ENCODE measurements at places on chromosomes 4 and X.

DNA sequence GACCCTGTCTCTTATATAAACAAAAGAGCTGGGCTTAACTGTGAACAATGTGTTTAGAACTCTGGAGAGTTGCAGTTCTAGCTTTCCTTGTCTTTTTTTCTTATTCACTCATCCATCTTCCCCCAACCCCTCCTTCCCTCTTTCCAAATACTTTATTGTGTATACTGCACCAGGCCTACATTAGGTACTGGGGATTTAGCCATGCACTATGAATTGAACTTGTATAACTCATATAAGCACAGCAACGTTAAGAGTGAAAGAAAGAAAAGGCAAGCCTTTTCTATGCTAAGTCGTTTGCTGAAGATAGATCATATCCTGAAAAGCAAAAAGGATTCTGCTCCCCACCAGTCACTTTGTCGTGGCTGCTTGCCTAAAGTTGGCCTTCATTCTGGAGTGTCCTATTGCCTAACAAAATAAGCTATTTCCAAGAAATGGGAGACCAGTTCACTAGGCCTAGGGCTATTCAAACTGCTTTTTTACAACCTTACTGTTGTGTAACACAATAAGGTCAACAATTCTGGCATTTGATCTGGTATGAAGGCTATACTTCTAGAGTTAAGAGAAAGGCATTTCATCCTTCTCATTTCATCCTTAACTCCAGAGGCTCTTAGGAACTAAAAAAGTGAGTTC is 32.2 kb downstream of the CCNI start:
- no peak for DNase-seq

- DNase-seq = no peak
Measured at GRCh38 chr4:118810991-118811764, 24.7 kb downstream of the SEC24D start.

DNA sequence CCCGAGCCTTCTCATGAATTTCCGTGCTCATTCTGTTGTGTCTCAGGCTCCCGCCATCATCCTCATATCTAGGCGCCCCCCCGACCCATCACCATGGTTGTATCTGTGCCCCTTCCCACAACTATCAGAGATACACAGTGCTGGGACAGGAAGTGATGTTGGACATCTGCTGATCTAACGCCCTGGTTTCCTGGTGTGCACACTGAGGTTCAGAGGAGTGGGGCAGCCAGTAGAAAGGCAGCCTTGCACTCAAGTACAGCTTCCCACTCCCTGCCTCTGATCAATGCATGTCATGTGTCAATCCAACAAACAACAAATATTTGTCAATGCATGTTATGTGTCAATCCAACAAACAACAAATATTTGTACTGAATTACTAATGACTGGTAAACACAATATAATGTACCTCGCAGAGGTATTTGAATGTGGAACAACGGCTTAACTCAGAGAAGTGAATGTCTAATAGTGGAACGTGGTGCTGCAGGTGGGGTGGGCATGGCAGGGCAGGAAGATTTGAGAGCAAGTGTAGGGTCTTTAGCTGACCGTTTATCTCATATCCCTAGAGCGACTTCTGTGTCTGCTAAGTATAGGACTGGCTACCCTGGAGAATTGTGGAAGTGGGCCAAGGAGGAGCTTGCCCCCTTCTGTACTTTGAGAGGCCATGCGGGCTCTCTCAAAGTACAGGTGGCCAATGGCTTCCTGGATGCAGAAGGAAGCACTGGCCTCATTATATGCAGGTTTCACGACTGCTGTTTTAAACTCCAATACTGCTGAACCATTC is 10.3 kb upstream of the SEL1L3 start:
- no peak for DNase-seq

- DNase-seq = no peak
Measured at GRCh38 chr4:161929956-161930355, 233.8 kb downstream of the FSTL5 start.

GRCh38 chrX:107674480-107675364 is 46.4 kb downstream of the PRPS1 start:
- DNase-seq = peak; percentile 76

- DNase-seq = no peak
Measured at GRCh38 chrX:112857478-112857878, 16.8 kb upstream of the AMOT start.

DNA sequence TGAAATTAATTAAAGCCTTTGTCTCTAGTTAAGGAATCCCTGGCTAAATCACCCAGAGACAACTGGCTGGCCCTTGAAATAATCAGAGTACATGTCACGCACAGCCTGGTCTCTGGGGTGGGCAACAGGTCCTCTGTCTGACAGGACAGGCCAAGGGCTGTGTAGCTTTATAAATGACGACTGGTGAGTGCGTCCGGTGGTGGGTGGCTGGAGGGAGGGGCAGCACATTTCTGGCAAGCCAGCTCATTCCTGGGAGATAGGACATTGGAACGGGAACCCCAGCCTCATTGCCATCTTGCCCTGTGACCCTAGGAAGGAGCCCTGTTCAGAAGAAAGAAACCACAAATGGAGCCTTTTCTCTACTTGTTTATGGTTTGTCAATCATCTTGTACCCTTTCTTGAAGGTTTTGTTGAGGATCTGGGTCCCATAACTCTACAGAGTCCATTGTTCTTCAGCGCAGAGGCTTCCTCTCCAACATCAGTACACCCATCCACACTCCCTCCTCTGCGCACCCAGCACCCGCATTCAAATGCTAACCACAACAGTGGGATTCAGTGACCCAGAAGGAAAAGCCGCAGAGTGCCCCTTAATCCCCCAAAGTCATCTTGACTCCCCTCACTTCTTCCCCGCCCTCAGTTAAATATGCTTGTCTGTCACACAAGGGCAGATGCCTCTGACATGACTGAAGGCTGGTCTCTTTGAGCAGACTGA is 368.1 kb downstream of the UNC5C start:
- DNase-seq = no peak

DNA sequence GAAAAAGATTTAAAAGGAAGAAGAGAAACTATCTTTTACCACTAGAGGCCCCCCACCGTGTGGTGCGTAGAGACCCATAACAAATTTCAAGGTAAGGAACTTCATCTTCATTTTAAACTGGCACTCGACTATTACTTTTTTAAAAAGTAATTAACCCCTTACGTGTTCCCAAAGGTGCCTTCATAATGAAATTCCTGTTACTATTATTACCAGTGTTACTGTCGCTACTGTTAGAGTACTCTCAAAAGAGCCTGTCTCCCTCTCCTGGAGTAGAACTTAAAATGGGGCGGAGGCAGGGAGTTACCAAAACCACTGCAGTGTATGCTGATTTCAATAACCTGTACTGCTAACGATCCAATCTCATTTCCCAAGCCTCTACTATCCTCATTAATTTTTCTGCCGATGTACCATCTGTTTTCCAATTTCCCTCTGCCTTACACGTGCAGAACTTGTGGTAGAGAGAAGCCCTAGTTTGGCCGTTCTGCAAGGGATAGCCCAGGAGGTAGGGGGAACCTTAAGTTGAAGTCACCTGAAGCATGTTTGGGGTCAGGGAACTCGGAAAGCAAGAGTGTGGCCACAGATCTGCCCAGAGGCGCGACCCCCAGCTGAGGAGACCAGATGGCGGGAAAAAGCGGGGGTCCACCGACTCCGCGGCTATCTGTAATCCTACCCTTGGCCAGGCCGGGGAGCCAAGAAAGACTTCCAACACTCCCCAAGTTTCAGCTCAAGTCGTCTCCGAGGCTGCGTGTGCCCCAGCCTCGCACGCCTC is 720 bp upstream of the STK26 start:
- no peak for DNase-seq

DNA sequence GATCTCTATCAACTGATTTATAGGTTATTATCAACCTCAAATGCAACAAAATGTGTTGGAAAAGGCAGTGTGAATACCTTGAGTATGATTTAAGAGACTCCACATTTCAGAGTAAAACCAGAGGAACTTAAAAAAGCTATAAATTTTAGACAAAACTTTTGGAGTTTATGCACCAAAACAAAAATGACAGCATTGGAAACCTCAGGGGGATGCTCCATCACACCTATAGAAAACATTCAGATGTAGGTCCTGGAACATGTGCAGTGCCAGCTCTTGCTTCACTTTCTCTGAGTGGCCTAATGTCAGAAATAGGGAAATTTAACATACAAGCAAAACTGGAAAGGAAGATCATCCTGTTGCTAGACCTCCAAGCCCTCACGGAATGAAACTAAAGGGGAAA is 5.8 kb upstream of the VEGFC start:
- DNase-seq = no peak

DNA sequence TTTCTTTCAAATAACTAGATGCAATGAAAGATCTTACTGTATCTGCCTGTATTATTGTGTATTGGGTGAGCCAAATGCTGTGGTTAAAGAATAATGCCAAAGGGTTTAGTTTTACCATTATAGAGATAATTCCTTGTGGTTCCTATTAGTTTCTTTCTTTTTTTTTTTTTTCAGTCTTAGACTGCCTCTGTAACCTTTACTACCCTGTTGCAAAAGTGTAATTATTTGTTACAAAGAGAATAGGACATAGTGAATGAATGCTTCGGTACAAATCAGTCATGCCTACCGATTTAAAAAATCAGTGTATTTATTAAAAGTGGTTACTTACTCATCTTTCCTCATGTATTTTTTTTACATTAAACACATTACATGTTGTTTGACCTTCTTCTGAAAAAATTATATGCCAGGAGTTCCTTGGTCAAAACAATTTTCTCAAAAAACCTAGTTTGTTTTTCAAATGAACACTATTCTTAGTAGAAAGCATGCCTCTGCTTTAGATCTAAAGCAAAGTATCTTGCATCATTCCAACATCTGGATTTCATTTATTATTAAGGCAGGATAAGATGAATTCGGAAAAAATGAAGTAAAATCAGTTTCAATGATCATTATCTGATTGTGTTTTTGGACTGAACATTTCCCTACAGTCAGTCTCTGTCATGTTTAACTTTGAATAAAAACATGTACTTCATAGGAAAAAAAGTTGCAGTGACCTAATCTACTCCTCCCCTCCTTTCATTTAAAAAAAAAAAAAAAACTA is 21.2 kb upstream of the SYNPO2 start:
- DNase-seq = no peak

- DNase-seq = no peak
Measured at GRCh38 chr4:119068529-119068962, 67.1 kb upstream of the MYOZ2 start.

DNA sequence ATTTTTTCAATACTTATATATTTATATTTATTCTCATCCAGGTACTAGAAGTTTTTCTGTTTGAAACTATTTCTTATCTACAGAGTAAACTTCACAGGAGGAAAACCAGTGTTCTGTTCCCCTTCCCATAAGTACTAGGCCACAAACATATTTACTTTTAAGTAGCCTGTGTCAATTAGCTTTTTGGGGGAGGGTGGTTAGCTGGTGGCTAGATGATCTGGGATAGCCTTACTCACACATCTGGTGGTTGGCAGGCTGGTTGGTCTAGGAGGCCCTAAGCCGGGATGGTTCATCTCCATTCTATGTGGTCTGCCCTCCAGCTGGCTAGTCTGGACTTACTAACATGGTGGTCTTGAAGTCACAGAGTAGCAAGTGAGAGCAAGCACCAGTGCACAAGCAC is 6.2 kb downstream of the JADE3 start:
- no peak for DNase-seq

GRCh38 chr4:158176776-158177175 is 4.0 kb upstream of the GASK1B start:
- DNase-seq = no peak

- no peak for DNase-seq
Measured at GRCh38 chrX:46311581-46312120, 233.6 kb downstream of the ZNF674 start.

- no peak for DNase-seq
Measured at GRCh38 chr4:140993370-140993769, 139.9 kb downstream of the RNF150 start.

DNA sequence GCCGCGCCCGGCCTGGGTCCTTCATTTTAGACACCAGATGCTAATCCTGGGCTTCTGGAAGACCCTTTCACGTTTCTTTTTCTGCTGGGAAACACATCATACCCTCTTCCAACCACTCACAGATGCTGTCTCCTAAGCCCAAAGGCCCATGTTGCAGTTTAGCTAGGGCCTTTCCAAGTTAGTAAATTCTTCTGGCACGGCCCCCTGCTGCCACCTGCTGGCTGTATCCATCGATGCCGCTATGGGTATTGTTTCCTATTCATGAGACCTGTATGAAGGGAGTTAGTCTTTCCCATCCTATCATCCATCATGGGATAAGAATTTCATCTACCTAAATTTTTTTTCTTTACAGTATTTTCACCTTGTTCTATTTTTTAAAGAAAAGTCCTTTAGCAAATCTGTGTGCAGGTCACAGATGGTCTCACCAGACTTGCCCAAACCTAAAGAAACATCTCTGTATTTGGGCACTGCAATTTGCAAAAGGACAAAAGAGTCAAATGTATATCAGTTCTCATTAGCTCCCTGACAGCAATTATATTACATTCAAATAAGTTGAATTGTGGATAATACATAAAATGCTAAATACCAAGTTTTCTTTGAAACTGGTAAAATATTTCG is 37.8 kb upstream of the SLC9A7 start:
- peak; percentile 81 for DNase-seq

- DNase-seq = no peak
Measured at GRCh38 chr4:90621080-90621479, 493.9 kb downstream of the CCSER1 start.

GRCh38 chr4:40186665-40187014 is 10.2 kb upstream of the RHOH start:
- DNase-seq = no peak

DNA sequence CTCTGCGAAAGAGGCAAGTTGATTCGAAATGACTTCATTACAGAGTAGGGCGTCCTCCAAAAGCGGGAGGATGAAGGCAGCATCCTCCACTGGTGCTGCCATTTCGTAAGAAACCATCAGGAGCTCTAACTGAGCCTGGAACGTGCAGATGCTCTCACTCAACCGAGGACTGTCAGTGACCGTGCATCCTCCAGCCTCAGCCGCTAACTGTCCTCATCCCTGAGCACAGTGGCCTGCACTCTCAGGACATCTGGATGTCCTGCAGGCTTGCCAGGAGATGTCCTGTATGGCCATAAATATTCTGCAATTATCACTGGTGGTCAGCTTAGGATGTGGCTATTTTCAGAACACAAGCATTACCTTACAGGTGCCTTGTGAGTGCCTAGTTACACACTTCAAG is 107.1 kb upstream of the ADRA2C start:
- DNase-seq = no peak

GRCh38 chr4:153468587-153468986 is 2.4 kb downstream of the TMEM131L start:
- no peak for DNase-seq

DNA sequence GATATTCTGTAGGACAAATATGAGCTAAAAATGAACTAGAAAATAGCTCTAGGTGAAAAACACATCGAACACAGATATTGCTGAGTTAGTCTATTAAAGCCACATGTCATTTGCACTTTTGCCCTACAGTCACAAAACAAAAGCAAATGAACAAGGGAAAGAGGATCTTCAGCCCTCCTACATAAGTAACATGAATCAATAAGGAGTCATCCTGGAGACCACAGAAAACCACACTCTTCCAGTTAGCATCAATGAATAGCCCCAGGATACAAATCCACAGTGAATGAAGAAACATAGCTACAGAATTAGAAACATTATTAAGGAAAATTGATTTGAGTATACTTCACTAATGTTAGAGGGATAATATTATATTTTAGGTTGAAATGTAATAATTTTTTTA is 311.4 kb downstream of the MAPK10 start:
- DNase-seq = no peak
